ENCODE measurements at places on chromosomes 1 and 21.

DNA sequence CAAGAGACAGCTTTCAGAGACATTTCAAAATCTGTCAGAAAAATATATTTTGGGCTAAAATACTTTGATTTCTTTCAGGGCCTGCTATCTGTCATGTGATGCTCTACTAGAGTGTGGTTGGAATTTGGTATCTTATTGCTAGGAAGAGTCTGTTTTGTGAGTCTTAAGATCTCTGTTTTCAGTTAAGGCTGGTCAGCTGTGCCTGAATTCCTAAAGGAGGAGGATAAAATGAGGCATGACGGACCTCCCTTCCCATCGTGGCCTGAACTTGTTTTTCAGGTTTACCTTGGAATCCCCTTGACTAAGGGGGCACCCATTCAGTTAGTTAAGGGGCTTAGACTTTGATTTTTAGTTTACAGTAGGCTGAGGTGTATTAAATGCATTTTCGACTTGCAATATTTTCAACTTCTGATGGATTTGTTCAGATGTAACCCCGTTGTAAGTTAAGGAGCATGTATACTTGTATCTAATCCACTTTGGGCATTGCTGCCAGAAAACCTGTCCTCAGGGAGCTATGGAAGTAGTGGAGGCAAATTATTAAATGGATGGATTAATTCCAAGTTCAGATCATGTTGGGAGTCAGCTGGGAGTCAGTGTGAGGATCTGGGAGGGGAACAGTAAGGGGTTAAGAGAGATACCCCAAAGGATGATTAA, 18.3 kb downstream of the CAPN2 start:
- DNase-seq = no peak

GRCh38 chr1:232438476-232438875, 191.5 kb downstream of the SIPA1L2 start:
- no peak for DNase-seq

GRCh38 chr1:115210302-115210711, 121.0 kb upstream of the TSPAN2 start:
- no peak for DNase-seq

- no peak for DNase-seq
Observed at GRCh38 chr1:84598846-84599741, 24.9 kb upstream of the CTBS start.

DNA sequence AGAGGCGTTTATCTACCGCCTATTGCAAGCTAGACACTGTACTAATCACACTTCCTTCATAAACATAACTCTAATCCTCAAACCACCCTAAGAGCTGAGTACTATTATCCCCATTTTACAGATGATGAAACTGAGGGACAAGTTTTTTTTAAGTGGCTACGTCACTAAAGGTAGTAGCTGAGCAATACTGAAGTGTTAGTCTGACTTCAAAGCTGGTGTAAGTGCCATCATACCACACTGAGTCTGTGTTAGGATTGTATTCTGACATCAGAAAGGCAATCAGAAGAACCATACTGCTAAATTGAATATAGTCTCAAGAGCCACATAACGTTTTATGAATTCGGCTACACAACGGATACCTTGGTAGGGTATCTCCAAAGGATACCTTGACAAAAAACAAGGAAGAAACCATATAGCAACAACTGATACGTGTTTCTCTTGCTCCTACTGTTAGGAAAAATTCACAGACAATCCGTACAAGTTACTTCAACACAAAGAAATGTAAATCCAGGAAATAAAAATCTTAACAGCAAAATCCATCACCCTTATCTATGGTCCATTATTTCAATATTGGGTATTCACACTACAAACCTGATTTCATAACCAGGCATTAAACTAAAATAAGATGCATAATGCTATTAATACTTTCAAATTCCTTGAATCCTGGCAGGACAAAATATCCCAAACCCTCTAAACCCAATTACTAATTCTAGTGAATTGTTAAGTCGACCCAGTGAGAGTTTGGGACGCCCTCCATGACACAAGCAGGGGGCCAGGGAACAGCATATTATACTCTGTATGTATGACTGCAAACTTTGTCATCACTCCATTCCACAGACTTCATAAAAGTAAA, 1.6 kb downstream of the TP53BP2 start:
- DNase-seq = no peak

DNA sequence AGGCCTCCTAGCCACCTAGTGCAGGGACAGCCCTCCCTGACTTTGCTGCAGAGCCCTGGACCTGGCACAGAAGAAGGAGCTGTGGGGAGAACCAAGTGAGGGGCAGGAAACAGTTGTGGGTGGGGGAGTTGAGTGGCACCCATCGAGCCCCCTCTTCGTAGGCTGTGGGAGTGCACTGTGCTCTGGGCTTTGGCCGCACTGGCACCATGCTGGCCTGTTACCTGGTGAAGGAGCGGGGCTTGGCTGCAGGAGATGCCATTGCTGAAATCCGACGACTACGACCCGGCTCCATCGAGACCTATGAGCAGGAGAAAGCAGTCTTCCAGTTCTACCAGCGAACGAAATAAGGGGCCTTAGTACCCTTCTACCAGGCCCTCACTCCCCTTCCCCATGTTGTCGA, 1.2 kb downstream of the DUSP23 start:
- no peak for DNase-seq

DNA sequence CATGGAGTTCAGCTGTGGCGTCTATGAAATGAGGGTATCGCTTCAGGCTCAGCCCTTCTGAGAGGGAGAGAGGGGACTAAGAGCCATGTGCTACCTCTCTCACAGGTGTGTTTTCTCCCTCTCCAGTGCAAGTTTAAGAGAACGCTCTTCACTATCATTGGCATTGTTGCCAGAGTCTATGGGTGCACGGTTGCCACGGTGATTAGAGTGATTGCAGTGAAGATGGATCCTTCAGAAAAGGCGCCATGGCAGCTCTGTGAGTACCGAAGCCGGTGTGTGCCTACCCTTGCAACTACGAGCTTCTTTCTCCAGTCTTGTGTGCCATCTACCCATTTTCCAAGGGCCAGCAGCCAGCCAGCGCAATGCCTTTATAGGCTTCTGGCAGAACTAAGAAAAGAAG, 290.5 kb downstream of the OMA1 start:
- no peak for DNase-seq

DNA sequence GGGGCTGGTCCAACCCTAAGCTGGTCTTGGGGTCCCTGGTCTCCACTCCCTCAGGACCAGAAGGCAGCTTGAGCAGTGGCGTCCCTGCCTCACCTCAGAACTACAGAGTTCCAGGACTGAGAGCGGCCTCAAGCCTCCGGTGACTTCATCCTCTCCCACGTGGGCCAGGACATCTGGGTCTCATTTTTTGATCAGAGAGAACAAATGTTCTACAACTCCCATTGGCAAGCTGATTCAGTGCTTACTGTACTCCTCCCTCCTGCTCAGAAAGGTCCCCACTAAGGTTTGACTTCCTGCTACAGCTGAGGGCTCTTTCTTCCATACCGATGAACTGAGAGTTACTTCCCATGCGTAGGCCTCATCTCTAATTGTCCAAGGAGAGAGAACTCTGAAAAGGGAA, 78.5 kb downstream of the PLXNA2 start:
- DNase-seq = no peak

DNA sequence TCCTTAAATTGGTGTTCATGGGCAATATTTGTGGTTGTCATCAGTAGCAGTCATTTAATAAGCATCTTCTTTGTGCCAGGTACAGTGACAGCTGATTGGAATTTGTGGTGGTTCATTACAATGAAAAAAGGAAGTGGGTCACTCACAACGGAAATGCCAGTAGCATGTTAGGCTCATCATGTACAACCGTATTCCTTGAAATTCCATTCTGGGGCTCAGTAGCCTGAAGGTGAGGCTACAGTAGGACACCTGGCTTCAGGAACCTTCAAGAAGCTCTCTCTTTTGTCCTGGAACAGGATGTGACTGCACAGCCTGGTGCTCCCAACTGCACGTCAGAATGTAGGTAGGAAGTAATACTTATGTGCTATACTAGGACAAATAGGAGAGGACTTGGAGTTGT, 93.9 kb downstream of the ST3GAL3 start:
- no peak for DNase-seq

- no peak for DNase-seq
Observed at GRCh38 chr1:96206451-96206850, 515.1 kb upstream of the PTBP2 start.
